ENCODE measurements at places on chromosomes 5 and 9. TPM values are rescaled to one million over a fixed set of nuclear protein-coding genes. Genes with fewer than 3 reads are reported as not detected.

GRCh38 chr5:107248066-107248695 is 422.6 kb downstream of the EFNA5 start:
- no peak overlapping the region for H3K4me3 ChIP-seq
- H3K4me1 ChIP-seq, result no peaks in the 10 kb centered on the region
- DNase-seq, result peak; percentile 48

DNA sequence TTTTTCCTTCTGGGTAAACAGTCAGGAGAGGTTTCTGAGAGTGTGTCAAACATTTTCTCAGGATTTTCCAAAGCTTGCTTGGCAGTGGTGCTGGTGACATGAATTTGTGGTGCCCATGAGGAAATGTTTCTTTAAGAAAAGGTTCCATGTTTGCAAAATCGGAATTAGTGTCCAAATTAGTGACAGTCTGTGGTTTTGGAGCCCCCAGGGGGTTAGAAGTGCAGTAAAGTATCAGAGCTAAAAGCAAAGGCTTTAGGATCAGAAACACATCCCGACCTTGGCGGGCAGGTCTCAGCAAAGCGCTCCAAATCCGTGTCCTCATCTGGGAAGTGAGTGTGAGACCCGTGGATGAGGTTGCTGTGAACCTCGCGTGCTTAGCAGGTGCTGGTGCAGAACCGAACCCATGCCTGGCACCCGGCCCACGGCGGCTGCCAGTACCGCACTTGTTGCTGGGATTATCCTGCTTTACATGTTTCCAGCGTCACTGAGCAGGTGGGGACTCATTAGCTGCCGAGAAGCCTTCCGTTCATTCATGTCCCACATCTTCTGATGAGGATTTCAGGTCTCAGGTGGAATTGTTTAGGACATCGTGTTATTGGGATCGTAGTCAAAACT is 70.8 kb upstream of the COL5A1 start:
- H3K4me1 ChIP-seq, result no peaks in the 10 kb centered on the region
- H3K4me3 ChIP-seq, result no peak overlapping the region
- H3K36me3 ChIP-seq, result no peaks in the 10 kb centered on the region
- H3K27ac ChIP-seq, result no peak overlapping the region
- H3K27me3 ChIP-seq, result no peaks in the 10 kb centered on the region
- DNase-seq, result no peak

DNA sequence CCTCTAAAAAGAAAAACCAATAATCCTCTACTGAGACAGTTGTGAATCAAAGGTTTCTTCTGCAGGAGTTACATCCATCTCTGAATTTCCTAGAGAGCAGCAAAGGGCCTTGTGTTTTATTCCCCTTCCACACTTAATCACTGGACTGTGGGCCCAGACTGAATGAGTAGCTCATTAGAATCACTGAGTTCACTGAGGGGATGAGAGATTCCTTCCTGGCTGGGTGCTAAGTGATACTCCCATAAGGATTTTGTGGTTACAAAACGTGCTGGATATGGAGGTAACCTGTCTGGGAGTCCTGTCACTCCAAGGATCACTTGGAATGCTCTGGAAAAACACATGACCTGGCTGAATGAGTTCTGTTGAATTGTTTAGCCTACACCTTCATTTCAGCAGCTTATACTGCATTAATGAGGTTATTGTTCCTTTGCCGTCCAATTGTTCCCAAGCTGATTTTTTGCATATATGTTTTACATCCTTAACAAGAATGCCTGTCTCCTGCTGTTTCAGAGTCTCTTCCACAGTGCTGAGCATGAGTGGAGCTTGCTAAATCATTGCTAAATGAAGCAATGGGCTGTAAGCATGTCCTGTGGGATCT is 82.9 kb downstream of the MEF2C start:
- no peak overlapping the region for H3K4me3 ChIP-seq
- no peaks in the 10 kb centered on the region for H3K36me3 ChIP-seq
- no peak for DNase-seq

GRCh38 chr5:132237670-132238069 is 10.0 kb upstream of the P4HA2 start:
- peaks cover 3% of the 10 kb centered on the region for H3K27me3 ChIP-seq
- H3K4me3 ChIP-seq, result no peak overlapping the region
- DNase-seq, result no peak
- no peaks in the 10 kb centered on the region for H3K4me1 ChIP-seq
- no peaks in the 10 kb centered on the region for H3K36me3 ChIP-seq

DNA sequence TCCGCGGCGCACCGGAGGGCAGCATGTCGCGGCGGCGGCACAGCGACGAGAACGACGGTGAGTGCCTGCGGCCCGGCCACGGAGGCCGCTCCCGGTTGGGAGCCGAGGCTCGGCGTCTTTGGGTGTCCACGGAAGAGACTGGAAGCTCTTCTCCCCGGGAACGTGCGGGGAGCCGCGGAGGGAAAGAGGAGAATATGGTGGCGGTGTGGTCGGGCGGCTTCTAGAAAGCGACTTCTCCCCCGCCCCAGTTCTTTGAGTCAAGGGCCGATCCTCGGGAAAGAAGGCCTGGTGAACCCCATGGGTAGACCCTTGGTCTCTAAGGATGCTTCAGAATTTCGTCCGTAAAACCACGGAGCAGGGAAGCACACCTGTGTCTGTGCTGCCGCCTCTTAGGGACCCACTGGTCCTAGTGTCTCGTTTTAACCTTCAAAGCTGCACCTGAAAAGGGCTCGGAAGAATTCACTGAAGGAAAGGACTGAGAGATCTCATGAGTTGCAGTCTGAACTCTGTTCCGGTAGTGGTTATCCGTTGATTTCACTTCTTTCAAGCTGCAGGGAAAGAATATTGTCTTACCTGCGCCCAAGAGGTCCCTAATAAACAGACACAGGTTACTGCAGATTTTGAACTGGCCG is 354 bp downstream of the NCBP1 start:
- peaks cover 19% of the 10 kb centered on the region for H3K36me3 ChIP-seq
- DNase-seq, result no peak
- H3K4me3 ChIP-seq, result peak overlapping the region; percentile 86

SLC22A4 gene
- 0.28 TPM for total RNA-seq

HSDL2 gene
- total RNA-seq, result 18.4 TPM

PDCD1LG2 gene
- total RNA-seq, result 4.1 TPM

All from activated CD4-positive, alpha-beta memory T cell treated with anti-CD3 and anti-CD28 coated beads, Interleukin-2, amount 10 ng/mL, durations not matched to agents 7 days and 5 days (primary cell).